Germinal center (tissue), 1 donor: ENCODE measurements at places on chromosomes 3 and 15.

GRCh38 chr3:42667523-42668412, 14.3 kb downstream of the ZBTB47 start:
- DNase-seq, result no peak

DNA sequence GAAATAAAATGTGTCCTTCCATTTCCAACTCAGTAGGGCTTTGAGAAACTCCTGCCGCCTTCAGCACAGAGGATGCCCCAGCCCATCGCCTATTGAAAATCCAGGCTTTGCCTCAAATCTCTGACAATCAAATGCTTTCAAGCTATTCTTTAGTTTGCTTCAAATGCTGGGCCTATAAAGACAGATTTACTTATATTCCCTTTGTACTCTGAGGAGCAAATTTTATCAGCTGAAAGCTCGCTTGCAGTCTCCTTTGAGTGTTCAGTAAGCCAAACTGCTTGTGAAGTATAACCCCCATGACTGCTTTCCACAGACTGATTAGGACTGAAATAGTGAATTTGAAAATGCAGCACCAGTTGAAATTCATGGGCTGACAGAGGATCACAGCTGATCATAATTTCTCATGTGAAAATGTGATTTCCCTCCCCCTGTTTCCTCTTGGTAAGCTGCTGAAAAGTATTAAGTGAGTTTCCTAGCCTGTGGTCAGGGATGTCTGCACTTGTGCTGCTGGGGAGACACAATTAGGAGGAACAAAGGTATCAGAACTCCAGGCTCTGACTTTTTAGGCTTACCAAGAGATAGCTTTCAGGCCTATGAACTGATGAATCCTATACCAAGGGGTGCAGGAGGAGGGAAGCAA, 563.4 kb upstream of the TGFBR2 start:
- no peak for DNase-seq

- no peak for DNase-seq
Measured at GRCh38 chr3:6120786-6121185, 740.1 kb upstream of the GRM7 start.

DNA sequence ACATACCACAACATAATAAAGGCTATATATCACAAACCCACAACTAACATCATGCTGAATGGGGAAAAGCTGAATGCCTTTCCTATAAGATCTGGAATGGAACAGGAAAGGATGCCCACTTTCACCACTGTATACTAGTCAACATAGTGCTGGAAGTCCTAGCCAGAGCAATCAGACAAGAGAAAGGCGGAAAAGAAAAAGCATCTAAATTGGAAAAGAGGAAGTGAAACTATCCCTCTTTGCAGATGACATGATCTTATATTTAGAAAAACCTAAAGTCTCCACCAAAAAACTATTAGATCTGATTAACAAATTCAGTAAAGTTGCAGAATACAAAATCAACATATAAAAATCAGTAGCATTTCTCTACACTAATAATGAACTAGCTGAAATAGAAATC, 14.6 kb upstream of the PIK3CA start:
- DNase-seq, result no peak

- peak; percentile 77 for DNase-seq
Measured at GRCh38 chr15:41967506-41968206, 4.7 kb downstream of the EHD4 start.

DNA sequence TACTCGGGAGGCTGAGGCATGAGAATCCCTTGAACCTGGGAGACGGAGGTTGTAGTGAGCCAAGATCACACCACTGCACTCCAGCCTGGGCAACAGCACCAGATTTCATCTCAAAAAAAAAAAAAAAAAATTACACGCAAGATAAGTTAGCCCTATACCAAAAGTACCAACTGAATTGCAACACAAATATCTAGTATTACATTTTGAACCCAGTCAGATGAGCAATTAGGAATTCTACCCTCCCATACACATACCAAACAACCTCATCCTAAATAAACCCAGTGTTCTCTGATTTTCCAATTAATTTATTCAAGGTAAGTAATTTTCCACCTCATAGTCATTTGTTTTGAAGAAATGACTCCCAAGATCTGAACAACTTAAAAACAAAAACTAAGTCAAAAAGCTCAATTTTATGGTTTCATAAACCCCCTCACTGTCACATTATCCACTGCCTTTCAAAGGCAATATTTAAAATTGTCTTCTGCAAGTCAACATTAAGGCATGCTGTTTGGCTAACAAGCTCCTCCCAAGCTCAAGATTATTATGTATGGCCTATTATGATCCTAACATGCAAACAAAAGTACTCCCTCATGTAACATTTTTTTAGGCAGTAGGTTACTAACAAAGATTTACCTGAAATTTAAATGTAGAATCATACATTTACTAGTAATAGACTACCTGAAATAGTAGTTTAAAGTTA, 4.5 kb downstream of the RAF1 start:
- DNase-seq, result no peak

DNA sequence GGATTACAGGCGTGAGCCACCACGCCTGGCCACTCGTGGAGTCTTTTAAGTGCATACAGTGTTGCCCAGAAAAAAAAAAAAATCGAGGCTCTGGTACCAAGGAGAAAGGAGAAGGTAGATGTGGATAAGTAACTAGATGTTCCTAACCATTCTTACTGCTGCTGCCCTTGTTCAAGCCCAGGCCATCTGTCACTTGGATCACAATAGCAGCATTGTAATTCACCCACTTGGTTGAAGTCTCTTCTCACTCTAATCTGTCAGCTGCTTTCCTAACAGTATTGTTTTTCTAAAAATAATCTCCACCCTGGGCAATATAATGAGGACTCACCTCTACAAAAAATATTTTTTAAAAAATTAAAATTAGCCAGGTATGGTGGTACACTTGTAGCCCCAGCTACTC, 58.0 kb upstream of the CRTC3 start:
- no peak for DNase-seq

GRCh38 chr3:141876891-141877621, 613 bp downstream of the ATP1B3 start:
- DNase-seq, result peak; percentile 58

DNA sequence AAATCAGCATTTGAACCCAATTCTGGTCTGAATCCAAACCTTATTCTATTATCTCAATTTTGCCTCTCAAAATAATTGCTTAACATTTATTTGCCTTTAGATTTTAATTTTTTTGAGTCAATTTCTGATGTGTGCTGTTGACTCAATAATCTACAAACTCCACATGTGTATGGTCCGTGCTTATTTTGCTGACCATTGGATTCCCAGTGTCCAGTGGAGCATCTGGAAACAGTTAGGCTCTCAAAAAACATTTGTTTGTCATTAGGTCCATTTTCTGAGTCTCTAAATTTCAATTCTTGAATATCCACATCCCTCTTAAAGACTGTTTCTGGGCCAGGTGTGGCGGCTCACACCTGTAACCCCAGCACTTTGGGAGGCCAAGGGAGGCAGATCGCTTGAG, 19.2 kb upstream of the MYZAP start:
- DNase-seq, result no peak

GRCh38 chr15:60006203-60006862, 2.2 kb downstream of the FOXB1 start:
- DNase-seq, result no peak

DNA sequence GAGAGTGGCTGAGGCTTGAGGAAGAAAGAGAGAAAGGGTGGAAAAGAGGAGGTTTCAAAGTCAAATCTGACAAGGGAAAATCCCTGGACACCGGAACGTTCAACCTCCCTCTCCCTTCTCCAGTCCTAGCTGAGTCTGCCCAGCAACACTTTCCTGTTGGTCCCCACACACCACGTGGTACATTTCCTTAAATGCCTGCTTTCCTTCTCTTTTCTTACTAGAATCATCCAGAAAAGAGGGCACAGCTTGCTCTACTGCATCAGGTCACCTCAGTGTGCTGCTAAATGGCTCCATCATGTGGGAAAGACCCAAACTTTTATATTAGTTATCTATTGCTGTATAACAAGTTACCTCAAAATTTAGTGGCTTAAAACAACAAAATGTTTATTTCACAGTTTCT, 181.2 kb downstream of the NECTIN3 start:
- DNase-seq, result no peak

- DNase-seq, result no peak
Measured at GRCh38 chr3:50369012-50369670, 9.8 kb upstream of the TMEM115 start.

DNA sequence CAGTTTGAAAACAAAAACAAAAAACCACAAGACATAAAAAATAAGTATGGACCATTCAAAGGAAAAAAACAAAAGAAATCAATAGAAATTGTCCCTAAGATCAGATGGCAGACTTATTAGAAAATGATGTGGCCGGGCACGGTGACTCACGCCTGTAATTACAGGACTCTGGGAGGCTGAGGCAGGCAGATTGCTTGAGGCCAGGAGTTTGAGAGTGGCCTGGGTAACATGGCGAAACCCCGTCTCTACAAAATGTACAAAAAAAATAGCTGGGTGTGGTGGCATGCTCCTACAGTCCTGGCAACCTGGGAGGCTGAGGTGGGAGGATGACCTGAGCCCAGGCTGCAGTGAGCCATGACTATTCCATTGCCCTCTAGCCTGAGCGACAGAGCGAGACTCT, 16.6 kb downstream of the SPCS1 start:
- no peak for DNase-seq

- DNase-seq, result no peak
Measured at GRCh38 chr3:182116386-182116785, 404.7 kb downstream of the SOX2 start.

- DNase-seq, result no peak
Measured at GRCh38 chr3:171556148-171556547, 95.9 kb upstream of the TNIK start.
